RWPE1 (cell line): ENCODE measurements at places on chromosomes 1 and 21.

- DNase-seq: no peak
Observed at GRCh38 chr1:104630567-104631149, 881.0 kb downstream of the AMY1C start.

GRCh38 chr1:50195205-50195604 lies 86.5 kb downstream of the ELAVL4 start:
- no peak for DNase-seq

- no peak for DNase-seq
Observed at GRCh38 chr1:101364370-101365120, 127.7 kb downstream of the S1PR1 start.

GRCh38 chr1:96361271-96361856 lies 360.2 kb upstream of the PTBP2 start:
- DNase-seq: no peak

- no peak for DNase-seq
Observed at GRCh38 chr1:9465640-9466039, 73.6 kb upstream of the SLC25A33 start.

DNA sequence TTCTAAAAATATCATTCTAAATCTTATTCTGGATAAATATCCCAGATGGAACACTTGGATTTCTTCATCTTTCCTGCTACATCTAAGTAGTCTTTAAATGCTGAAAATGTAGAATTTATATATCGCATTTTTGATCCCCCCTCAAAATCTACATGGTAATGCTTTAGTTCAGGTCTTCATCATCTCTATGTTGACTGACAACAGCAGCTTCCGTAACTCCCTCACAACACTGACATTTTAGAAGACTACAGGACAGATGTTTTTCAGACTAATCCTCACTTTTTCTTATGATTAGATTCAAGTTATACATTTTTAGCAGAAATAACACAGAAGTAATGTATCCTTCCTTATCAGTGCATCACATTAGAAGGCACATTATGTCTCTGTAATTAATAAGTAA lies 336.5 kb downstream of the LMO4 start:
- DNase-seq: no peak

DNA sequence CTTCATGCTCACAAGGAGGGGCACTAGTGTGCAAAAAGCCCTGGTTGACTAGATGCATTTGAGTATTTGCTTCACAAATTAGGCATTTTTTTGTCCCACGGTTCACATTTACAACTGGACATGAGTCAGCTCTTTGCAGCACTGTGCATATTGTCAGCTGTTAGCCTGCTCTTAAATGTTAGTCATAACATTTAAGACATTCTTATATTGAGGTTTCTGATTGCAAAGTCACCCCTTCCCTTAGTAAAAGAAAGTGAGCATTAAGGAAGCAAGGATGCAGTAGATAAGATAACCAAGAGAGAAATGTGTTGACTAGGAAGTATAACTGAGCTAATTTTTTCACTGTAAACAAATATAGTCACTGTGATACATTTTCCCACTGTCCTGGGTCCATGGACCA lies 132.6 kb upstream of the CTTNBP2NL start:
- peak; percentile 3 for DNase-seq

GRCh38 chr1:89822999-89823628 lies 2.3 kb downstream of the LRRC8D start:
- DNase-seq: peak; percentile 26

DNA sequence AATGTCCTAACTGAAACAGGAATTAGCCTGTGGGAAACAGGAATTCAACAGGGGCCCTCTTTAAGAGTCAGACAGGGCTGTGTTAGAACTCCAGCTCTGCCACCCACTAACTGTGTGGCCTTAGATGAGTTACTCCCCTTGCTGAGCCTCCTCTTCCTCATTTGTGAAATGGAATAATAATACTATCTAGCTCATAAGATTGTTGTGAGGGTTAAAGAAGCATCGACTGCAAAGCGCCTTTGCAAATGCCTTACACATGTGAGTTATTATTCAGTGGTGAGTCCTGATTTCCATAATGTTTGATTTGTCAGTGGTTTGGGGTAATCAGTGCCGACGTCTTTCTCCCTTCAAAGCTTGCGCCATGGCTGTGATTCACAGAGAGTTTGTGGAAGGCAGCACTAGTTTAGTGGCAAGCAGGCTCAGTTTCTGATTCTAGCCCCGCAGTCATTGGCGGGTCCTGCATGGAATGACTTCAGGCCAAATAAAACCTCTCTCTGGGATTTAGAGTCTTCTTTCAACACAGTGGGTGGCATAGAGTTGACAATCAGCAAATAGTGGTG lies 388.5 kb downstream of the PLPP3 start:
- DNase-seq: no peak

- DNase-seq: no peak
Observed at GRCh38 chr1:162259894-162260455, 116.7 kb downstream of the SPATA46 start.

- DNase-seq: no peak
Observed at GRCh38 chr1:48693674-48694320, 82.9 kb downstream of the BEND5 start.
